Urothelium cell line (cell line): ENCODE measurements at places on chromosomes 13 and 19.

DNA sequence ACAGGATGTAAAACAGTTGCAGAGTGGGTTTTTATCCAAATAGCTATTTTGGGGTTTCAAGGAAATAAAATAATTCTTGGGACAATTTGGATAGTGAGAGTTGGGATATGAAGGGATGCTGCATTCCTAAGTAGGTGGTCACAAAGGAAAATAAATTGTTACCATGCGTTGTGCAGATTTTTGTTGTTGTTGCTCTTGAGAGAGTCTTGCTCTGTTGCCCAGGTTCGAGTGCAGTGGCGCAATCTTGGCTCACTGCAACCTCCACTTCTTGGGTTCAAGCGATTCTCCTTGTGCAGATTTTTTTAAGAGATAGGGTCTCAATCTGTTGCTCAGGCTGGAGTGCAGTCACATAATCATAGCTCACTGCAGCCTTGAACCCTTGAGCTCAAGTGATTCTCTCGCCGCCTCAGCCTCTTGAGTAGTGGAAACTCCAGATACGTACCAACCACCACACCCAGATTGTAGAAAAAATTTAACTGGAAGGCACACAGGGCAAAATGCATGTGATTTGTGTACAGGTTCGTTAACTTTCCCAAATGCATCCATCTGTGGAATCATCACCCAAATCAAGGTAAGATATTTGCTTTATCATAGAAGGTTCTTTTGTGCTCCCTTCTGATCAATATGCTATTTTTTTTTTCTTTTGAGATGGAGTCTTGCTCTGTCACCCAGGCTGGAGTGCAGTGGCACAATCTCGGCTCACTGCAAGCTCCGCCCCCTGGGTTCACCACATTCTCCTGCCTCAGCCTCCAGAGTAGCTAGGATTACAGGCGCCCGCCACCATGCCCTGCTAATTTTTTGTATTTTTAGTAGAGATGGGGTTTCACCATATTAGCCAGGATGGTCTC is 16.0 kb downstream of the SLC1A5 start:
- no peak for DNase-seq

DNA sequence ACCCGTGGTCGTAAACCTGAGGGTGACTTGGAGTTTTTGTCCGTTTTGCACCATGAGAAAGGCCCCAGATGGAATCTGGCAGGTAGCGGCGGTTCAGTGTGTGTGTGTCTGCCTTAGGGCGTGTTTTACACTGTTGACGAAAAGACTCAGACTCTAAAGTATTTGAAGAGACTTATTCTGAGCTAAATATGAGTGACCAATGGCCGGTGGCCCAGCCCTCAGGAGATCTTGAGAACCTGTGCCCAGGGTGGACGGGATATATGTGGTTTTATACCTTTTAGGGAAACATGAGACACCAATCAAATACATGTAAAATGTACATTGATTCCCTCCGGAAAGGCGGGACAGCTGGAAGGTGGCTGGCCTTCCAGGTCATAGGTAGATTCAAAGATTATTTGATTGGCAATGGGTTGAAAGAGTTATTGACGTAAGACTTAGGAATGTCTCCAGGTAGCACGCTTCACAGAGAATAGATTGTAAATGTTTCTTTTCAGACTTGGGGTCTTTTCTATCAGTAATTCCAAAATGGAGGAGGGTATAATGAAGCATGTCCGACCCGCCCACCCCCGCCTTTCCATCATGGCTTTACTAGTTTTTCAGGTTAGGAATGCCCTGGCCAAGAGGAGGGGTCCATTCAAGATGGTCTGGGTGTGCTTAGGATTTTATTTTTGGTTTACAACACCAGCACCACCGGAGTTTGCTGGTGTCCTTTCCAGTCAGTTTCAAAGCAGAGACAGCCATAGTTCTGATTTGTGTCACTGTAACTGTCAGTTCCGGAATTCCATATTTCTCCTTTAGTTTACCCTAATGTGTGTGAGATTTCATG is 1.0 kb upstream of the ZNF529 start:
- no peak for DNase-seq

DNA sequence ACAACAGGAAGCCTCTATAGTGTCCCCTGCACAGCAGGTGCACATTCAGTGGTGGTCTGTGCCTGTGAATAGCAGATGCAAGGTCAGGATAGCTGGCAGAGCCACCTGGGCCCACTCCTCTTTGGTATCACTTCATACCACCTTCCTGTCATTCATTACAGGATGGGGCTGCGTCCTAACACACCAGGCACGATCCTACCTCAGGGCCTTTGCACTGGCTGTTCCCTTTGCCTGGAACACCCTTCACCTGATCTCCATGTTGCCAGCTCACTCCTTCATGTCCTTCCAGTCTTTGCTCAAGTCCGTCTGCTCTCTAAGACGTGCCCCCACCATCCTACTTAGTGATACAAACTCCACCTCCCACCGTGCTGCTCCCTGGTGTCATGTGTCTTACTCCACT is 4.6 kb upstream of the LPAR2 start:
- DNase-seq = no peak

- DNase-seq = no peak
Observed at GRCh38 chr19:15282311-15282705, 50.0 kb downstream of the BRD4 start.
